ENCODE measurements at places on chromosomes 7 and 10.

DNA sequence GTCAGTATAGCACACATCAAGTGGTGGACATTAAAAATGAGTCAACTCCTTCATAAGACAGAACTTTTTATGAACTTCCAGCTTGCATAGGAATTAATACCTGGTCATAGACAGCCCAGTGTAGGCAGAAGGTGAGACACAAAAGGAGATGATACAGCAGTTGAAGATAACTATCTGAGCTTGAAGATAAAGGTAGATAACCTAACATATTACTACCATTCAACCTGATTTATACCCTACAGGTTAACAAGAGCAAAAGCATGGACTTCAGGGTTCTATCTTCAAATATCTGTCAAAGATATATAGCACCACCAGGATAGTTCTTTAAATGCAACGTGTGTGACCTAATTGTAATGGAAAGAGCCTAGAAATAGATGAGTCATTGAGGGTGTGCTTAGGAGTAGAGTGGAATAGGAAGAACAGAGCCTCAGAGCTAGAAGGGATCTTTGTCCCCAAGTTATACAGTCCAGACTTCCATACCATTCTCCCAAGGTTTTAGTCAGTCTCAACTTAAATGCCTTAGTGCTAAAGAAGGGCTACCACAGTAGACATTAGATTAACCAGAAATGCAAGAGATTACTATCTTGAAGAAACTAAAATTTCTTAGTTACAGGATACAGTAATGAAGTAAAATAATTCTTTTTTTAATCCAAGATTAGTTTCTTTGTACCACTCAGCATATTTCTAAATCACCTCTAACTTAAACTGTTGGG lies 9.2 kb downstream of the ZNF800 start:
- peak; percentile 40 for DNase-seq

GRCh38 chr7:48617508-48617907 lies 306.8 kb upstream of the CDC14C start:
- no peak for DNase-seq

- DNase-seq = peak; percentile 32
These were observed 85.0 kb downstream of the MPP7 start for GRCh38 chr10:28217848-28218247.

DNA sequence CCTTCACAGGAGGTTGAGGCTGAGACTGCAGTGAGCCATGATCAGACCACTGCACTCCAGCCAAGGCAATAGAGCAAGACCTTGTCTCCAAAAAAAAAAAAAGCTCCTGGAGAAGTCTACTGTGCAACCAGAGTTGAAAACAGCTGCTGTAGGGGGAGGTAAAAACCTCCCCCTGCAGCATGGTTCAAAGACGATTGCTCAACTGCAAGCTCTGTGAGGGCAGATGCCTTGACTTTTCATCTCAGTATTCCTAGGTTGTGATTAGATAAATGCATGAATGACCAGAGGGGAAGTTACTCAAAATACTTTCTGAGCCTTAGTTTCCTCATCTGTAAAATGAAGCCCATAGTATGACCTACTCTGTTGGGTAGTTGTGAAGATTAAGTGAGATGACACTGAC lies 25.0 kb upstream of the PPA1 start:
- no peak for DNase-seq

GRCh38 chr7:40300146-40300670 lies 165.4 kb downstream of the SUGCT start:
- DNase-seq = no peak

- DNase-seq = no peak
These were observed 1.7 kb downstream of the ARF5 start for GRCh38 chr7:127589896-127590295.

DNA sequence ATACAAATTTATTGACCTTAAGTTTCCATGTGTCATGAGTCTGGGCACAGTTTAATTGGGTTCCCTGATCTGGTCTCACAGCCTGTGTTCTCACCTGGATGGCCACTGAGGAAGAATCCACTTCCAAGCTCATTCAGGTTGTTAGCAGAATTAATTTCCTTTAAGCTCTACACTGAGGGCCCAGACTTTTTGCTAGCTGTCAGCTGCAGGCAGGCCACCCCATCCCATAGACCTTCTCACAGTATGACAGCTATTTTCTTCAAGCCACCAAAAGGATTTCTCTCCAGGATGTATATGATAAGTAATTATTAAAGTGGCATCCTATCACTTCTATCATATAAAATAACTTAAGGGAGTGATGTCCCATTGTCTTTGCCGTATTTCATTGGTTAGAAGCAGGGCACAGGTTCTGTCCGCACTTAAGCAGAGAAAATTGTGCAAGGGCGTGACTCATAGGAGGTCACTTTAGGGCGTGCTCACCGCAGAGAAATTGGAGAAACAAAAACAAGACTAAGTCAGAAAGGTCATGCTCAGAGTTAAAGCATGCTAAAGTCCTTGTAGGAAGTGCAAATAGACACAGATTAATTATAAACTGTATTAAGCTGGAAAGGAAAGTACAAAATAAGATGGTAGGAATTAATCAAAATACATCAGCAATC lies 109.9 kb downstream of the AHR start:
- DNase-seq = peak; percentile 88

- DNase-seq = no peak
These were observed 602.1 kb upstream of the FOXK1 start for GRCh38 chr7:4079956-4080355.

GRCh38 chr10:58836176-58836700 lies 323.6 kb downstream of the BICC1 start:
- DNase-seq = no peak

- no peak for DNase-seq
These were observed 19.4 kb downstream of the ENO4 start for GRCh38 chr10:116868722-116869121.

DNA sequence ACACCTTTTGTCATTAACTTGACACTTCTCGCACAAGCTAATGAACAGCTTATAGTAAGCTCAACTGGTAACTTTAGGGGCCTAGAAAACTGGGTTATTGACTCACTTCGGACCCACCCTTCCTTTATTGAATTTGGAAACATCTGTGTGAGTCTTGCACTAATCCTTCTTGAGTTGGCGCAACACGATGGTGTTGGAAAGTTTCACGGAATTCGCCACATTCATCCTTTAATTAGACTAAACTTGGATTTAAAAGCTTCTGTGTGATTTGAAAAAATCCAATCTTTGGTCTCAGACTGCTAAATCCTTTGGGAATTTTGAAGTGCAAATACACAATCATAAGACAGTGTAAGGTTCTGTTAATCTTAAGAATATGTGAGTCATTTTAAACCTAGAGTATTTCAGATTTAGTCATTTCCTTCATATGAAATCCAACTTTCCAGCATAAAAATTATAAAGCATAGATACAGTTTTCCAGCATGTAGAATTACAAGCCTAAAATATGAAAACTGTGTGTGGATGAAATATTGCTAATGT lies 15.1 kb downstream of the FZD8 start:
- DNase-seq = no peak

DNA sequence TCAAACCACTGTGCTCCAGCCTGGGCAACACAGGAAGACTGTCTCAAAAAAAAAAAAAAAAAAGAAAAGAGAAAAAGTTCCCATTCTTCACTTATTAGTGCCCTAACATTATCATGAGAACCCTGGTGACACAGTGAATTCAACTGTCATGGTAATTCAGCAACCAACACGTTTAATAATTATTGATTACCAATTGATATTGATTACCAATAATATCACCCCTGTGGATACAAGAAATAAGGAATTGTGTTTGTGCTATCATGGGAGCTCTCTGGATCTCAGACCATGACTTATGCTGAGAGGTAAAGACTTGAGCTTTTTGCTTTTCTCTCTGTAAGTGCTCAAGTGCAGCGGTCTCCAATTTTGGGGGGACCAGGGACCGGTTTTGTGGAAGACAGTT lies 195.3 kb downstream of the TPST1 start:
- DNase-seq = no peak

DNA sequence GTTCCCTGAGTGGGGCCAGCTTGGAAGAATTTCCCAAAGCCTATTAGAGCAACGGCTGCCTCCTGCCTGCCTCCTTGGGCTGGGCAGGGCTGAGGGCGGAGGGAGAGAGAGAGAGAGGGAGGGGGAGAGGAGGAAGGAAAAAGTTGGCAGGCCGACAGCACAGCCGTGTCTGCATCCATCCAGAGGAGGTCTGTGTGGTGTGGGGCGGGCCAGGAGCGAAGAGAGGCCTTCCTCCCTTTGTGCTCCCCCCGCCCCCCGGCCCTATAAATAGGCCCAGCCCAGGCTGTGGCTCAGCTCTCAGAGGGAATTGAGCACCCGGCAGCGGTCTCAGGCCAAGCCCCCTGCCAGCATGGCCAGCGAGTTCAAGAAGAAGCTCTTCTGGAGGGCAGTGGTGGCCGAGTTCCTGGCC lies at the start of gene AQP1:
AQP1 (plus strand) TSS at position 293 of the 409 bp plus-strand sequence; CDS start at position 350, 57 bp downstream.
- DNase-seq = no peak

- no peak for DNase-seq
These were observed 25.9 kb downstream of the LMOD2 start for GRCh38 chr7:123681561-123681960.

DNA sequence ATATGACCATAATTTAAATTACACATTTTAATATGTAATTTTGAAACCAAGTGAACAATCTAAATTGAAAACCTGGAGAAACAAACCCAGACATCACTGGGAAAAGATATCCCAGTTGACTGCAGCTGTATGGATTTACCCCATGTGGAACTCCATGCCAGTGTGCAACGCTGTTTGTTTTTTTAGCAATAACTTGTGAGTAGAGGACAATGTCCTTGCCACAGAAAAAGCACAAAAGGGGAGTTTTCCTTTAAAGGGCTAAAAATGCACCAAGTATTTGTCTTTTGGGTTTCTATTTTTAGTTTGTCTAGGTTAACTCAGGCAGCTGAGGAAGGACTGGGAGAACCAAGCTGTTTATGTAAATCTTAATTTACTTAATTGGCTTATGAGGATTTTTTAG lies 15.1 kb upstream of the COL17A1 start:
- no peak for DNase-seq

GRCh38 chr7:36272567-36273269 lies 116.9 kb upstream of the ANLN start:
- DNase-seq = no peak

- DNase-seq = no peak
These were observed 327.4 kb downstream of the CDK14 start for GRCh38 chr7:90923541-90923997.

DNA sequence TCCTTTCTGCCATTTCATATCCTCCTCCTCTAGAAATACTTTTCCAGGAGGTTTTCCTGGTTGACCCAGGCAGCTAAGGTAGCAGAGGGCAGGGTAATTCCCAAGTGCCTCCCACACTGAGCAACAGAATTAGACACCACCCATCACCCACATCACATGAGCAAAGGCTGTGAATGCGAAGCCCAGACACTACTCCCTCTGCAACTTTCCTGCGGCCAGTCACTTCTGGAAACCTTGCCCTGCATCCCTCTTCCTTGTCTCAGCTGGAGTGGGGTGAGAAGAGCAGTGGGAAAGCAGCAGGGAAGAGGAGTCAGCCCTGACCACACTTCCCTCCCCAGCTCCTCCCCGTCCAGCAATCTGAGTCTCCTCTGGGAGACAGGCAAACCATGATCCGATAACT lies 15.2 kb downstream of the TMEM176B start:
- peak; percentile 44 for DNase-seq

GRCh38 chr10:42630537-42631134 lies 7.7 kb downstream of the ZNF33B start:
- peak; percentile 50 for DNase-seq

- no peak for DNase-seq
These were observed 135.7 kb downstream of the DNAJB6 start for GRCh38 chr7:157472311-157473050.
